Suppressor macrophage treated with lipopolysaccharide for 1 hour (primary cell): ENCODE measurements at places on chromosomes 3 and 15.

GRCh38 chr3:62024882-62025281 lies 348.5 kb downstream of the FEZF2 start:
- DNase-seq: no peak

- DNase-seq: no peak
Measured at GRCh38 chr3:134430950-134431445, 54.8 kb downstream of the ANAPC13 start.

DNA sequence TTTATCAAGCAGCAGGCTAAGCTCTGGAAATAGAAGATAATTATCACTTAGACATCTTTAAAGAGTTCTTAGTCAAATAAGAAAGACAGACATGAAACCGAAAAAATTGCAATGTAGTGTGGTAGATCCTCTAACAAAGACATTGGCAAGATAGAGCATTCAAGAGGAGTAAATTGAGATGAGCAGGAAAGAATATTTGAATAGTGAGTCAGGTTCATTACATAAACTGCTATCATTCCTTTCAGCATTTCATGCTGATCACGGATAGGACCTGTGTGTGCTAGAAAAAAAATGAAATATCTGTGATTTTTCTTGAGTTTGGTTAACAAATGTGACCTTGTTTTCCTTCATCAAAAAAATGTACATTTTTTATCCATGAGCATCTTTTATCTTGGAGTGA lies 460.9 kb downstream of the OTOL1 start:
- DNase-seq: no peak

DNA sequence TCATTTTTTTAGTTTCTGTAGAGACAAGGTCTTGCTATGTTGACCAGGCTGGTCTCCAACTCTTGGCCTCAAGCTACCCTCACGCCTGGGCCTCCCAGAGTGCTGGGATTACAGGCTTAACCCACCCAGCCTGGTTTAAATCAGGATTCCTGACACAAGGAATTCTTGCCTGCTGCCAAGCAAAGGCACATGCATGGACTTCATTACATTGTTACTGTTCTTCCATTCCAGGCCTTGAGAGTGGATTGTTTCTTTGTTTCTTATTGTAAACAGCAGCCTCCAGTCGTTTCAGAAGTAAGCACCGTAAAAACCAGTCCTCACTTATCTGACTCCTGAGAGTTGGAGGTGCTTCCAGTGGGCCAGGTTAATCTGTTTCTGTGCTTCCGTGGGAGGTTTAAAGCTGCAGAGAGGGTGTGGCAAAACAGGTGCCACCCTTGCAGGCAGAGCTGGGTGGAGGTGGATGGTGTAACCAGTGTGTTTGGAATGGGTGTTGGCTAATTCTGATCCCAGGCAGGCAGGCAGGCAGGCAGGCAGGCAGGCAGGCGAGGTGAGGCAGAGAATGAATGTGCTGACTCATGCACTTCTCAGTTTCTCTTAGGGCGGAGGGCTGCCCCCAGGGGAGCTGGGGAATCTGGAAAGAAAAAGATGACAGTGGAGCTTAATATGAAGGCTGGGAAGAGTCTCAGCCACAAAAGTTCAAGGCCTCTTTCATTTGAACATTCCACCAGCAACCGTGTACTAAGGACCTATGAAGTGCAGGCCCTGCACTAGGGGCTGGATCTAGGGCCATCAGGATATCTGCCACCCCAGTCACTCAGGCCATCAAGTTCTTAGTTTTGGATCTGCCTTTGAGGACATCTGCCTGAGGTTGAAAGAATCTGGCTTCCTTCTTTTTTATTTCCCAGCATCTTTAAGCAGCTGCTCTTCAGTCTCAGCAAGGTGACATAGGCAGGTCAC lies 37.0 kb upstream of the CDCP1 start:
- DNase-seq: no peak
